ENCODE measurements at places on chromosomes 3 and 15.

- no peak for DNase-seq
Observed at GRCh38 chr15:65209701-65210643, 1.3 kb downstream of the CILP start.

- DNase-seq, result no peak
Observed at GRCh38 chr3:156148946-156149381, 28.6 kb downstream of the KCNAB1 start.

- DNase-seq, result no peak
Observed at GRCh38 chr15:47673232-47673761, 44.0 kb upstream of the SEMA6D start.

DNA sequence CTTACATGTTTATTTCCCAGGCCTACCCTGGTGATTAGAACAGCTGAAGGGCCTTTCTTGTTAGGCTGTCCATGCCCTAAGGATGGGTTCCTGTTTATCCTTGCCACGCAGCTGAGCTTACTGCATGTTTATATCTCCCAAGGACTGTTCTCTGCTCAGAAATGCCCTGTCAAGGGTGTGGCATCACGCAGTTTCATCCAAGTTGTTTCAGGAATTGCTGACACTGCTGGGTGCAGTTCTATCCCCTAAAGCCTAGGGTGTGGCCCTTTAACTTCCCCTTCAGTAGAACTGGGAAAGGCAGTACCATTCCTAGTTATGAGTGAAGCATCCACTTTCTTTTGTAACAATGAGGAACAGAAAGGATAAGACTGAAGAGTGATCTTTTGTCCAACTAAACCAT is 5.0 kb downstream of the ELL3 start:
- no peak for DNase-seq

GRCh38 chr3:149535333-149535685 is 60.8 kb downstream of the TM4SF4 start:
- no peak for DNase-seq

DNA sequence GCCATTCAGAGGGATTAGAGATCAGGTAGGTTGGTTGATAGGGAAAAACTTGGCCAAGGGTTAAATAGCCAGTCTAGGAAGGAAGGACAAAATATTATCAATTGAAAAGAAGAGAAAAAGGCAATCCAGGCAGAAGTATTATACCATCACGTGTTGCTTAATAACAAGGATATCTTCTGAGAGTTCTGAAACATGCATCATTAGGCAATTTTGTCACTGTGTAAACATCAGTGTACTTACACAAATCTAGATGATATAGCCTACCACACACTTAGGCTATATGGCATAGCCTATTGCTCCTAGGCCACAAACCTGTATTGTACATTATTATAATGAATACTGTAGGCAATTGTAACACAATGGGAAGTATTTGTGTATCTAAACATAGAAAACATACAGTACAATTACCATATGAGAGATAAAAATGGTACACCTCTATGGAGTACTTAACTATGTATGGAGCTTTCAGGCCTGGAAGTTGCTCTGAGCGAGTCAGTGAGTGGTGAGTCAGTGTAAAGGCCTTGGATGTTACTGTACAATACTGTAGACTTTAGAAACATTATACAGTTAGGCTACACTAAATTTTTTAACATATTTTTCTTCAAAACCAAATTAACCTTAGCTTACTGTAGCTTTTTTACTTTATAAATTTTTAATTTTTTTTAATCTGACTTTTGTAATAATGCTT is 2.7 kb downstream of the TEX55 start:
- DNase-seq, result no peak

Measured in kidney epithelial cell (primary cell).